NB4 (cell line): ENCODE measurements at places on chromosomes 6 and 20.

- peak; percentile 25 for DNase-seq
Measured at GRCh38 chr6:107062691-107063090, 34.7 kb downstream of the MTRES1 start.

DNA sequence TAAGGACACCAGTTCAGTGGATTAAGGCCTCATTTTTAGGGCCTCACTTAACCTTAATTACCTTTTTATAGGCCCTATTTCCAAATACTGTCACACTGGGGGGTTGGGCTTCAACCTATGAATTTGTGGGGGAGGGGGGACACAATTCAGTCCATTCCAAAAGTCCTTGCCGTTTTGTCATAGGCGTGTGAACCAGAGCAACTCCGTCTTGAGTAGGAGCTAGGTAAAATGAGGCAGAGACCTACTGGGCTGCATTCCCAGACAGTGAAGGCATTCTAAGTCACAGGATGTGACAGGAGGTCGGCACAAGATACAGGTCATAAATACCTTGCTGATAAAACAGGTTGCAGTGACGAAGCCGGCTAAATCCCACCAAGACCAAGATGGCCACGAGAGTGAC, 113.5 kb upstream of the SNX9 start:
- DNase-seq, result no peak

DNA sequence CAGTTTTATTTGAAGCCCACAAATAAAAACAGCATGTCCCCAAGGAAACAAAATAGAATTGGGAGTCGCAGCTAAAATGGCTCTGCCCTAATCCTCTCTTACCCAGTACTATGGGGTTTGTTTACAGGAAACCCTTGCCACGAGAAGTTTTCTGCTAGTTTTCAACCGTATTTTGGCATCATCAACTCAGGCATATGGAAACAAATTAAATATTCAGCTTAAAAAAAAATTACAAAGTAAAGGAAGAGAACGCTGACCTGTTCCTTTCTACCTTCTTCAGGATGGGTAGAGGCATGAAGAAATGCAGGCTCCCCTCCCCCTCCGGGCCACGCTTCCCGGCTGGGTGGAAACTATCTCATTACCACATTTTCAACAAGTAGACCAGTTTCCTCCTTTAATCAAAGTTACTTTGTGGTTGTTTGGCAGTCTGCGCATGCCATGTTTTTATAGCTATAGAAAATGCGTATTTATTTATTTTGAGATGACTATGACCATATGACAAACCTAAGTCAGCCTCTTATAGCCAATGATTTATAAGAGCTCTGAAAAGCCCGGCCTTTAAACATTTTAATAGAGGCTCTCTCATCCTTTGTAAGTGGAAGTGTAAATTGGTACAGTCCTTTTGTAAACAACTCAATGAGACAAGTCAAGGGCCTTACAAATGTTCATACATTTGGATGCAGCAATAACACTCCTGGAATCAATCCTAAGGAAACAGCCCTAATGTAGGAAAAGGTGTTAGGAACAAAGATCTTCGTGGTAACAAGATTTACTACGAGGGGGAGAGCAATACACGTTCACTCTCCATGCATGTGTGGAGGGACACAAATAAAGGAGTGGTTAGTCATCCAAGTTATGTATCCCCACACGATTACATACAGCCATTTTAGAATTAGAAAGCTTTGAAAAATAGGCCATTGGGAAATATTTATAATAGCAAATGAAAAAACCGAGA, 16.1 kb upstream of the ZNF217 start:
- DNase-seq, result peak; percentile 92

DNA sequence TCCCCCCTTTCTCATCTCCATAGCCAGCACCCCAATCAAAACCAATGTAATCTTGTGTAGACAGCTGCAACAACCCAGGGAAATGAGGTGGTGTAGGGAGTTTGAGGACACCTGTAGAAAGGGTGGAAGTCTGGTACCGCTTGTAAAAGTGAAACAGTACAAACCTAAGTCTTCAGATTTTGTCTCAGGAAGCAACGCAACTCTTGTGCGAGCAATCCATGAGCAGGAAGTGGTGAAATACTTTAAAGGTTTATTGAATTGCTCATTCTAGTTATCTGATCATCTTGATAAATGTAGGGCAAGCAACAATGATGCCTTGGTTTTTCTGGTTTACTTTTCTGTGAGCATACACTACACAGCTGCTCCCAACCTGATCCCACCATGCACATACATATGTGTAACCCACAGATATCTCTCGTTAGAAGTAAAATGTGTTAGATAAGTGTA, 71.1 kb upstream of the THEMIS start:
- peak; percentile 42 for DNase-seq

DNA sequence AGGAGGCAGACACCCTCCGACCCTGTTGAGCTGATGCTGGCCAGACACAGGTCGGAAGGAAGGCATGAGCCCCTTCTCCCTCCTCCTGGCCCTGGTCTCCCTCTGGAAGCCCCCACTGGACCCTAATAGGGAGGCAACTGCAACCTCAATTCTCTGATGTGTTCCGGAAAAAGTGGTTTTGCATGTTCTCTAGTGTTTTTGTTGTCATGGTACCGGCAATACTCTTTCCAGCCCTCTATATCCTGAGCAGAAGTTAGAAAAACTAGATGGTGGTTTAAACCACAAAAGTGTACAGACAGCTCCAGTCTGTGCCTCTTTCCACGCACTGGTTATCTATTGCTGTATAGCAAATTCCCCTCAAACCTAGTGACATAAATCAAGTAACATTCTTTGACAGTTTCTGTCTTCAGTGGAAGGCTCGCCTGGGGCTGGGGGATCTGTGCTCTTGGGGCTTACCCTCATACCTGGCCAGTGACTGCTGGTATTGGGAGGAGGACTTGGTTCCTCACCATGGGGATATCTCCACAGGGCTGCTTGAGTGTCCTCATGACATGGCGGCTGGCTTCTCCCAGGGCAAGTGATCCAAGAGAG, 37.0 kb downstream of the SYTL3 start:
- DNase-seq, result peak; percentile 37

- no peak for DNase-seq
Measured at GRCh38 chr6:46010771-46011170, 4.9 kb downstream of the CLIC5 start.

GRCh38 chr20:8803065-8803464, 265.8 kb upstream of the PLCB4 start:
- DNase-seq, result no peak

- peak; percentile 54 for DNase-seq
Measured at GRCh38 chr6:116572162-116572561, 858 bp downstream of the RWDD1 start.

DNA sequence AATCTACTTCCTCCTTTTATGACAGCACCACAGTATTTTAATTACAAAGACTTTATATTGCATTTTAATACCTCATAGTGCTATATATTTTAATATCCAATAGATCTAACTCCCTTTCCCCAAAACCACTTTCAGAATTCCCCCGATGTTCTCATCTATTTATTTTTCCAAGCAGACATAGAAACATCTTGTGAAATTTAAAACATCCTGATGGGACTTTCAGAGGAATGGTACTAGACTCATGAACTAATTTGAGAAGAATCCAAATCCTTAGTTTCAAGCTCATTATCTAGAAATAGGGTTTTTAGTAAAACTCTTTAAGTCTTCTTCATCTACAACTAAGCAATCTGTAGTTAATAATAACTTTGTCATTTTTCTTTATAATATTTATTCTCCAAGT, 97.0 kb downstream of the TRERF1 start:
- DNase-seq, result no peak

DNA sequence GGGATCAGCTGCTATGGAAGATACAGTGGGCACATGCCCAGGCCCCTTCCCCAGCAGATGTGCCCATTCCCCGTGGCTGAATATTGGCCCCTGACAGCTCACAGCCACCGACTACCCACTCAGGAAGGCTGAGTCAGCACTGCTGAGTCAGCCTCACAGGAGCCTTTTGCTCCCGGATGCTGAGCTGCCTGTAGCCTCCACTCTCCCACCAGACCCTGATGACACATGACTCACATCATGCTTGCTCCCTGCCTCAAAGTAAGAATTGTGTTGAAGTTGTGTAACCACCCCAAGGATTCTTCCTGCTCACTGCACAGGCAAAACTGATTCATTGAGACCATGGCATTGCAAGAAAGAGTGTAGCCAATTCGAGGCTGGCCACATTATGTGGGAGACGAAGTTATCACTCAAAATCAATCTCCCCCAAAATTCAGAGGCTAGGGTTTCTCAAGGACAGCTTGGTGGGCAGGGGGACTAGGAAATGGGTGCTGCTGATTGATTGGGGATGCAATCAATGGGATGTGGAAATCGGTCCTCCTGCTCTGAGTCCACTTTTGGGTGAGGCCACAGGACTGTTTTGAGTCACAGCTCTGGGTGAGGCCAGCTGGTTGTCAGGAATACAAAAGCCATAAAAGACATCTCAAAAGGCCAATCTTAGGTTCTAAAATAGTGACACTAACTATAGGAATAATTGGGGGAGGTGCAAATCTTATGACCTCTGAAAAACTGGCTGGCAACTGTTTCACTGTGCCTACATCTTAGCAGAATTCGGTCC, 556.6 kb upstream of the CDH4 start:
- DNase-seq, result peak; percentile 93

- peak; percentile 7 for DNase-seq
Measured at GRCh38 chr6:112308476-112308875, 38.7 kb upstream of the RFPL4B start.

DNA sequence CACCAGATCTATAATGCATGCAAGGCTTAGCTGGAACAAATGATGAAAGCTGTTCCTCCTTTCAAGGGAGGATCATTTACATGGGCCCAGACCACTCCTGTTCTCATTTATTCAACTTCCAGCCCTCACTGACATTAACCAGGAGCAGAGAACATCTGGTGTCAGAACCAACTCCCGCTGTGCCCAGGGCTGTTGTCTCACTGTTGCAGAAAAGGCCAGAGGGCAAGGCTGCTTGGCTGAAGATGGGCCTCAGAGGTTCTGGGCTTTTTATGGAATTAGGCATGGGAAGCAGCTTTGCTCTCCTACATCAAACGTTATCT, 164.2 kb downstream of the GMPR start:
- no peak for DNase-seq
